Stimulated activated CD4-positive, alpha-beta T cell treated with anti-CD3 and anti-CD28 coated beads, Interleukin-12 subunit alpha, Interleukin-12 subunit beta, amount 100 ng/mL, for 24 hours (primary cell): ENCODE measurements at places on chromosomes 2 and 18.

GRCh38 chr2:42906557-42907411, 114.4 kb upstream of the HAAO start:
- no peak for DNase-seq

DNA sequence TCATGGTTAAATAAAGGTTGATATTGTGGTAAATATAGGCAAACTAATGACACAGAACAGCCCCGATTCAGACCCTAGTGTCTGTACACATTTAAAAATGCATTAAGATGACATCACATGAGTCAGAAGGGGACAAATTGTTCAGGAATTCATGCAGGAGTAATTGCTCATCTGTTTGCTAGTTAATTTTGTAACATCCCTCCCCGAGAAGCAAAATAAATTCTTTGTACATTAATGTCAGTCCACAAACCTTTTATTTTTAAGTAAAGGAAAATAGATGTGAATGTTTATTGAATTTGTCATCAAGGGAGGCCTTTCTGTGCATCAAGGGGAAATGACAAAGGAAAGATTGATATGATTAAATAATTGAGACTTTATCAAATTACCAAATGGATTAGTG, 69.9 kb downstream of the SH3BP4 start:
- DNase-seq: no peak

GRCh38 chr18:66013969-66014368, 263.2 kb downstream of the CDH7 start:
- DNase-seq: no peak

GRCh38 chr2:47174733-47175361, 19.7 kb upstream of the STPG4 start:
- DNase-seq: no peak

DNA sequence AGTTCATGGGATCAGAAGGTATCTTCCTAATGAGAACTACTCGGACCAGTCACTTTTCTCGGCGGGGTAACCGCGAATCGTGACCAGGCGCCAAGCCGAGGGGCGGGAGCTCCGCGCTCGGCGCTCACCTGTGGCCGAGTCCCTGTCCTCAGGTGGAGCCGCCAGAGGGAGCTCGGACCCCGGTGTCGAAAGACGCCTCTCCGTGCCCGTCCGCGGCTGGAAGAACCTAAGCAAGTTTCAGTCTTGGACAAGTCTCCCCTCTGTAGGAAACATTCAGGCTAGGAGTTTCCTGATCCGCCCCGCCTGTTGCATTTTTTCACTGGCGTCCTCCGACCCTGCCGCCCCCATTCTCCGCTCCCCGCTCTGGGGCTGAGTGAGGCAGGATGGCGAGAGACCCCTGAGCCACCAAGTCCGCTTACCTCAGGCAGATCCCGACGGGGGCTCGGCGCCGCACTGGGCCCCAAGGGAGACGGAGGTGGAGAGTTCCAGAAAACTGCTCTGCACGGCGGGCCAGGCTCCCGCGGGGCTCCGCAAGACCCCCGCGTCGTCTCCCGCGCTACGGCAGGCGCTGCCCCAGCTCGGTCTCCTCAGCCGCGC, 480 bp downstream of the DSEL start:
- DNase-seq: peak; percentile 1

GRCh38 chr2:101754618-101755017, 57.1 kb downstream of the MAP4K4 start:
- DNase-seq: no peak

DNA sequence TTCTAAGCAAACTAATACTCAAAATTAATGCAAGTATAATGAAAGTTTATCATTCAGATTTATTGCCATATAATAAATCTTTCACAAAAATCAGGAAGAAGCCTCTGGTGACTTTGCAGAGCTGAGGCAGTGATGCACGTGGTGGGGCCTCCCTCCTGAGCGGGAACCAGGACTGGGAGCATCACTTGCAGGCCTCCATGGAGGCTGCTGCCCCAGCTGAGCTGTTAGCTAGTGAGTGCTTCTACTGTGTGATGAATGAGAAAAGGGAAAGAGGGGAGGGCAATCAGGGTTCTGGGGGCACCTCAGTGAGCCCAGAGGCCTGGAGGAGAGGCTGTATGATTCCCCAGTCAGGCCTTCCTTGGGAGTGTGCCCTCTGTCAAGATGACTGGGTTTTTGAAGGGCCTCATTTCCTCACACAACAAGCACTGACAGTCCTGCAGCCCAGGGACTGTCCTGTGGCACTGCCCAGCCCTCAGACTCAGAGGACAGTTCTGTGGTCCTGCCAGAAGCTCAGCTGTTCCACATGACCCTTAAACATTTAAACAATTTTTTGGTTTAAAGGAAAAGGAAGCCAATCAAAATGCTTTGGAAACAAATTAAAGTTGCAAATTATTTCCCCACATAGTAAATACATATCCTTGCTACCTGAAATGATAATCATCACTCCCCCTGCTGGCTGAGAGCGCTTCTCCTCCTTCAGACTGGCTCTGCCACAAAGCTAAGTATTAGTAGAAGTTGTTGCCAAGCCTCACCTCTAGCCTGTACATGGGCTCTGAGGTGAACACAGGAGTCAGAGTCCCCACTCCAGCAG, 90.9 kb upstream of the SMAD7 start:
- peak; percentile 26 for DNase-seq

DNA sequence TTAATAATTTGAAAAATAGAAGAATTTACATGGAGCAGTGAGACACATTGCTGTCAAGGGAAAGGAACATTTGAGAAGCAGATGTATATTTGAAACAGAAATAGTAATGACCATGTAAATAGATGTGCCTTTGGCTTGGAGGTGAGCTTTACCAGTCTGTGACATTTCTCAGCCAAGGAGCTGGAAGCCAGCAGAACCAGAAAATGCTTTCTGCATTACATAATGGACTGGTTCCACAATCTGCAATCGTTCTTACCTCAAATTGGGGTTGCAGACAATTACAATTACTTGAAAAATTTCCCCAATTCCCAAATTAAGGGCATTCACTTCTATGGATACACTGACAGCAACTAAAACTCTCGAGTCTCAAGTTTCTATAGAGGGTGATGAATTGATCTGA, 59.7 kb downstream of the HNMT start:
- no peak for DNase-seq

DNA sequence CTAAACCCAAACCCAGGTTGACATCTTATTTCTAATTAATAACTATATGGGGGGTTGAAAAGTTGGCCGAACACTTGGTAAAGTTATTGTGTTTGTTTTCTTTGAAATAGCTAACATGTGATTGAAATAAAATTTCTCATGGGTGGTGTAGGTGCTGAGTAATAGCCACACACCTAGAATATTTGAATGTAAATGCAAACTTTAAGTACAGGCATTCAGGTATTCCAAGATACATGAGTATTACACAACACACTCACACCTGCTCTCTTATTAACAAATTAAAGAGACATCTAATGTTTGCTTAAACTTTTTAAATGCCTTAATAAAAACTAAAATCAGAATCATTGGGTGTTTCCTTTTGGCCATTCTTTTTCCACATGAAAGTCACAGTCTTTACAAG, 165.5 kb downstream of the EHBP1 start:
- DNase-seq: no peak

- DNase-seq: no peak
These were observed 256.6 kb downstream of the PIEZO2 start for GRCh38 chr18:10892786-10893185.

- no peak for DNase-seq
These were observed 11.0 kb downstream of the CROCC2 start for GRCh38 chr2:240917009-240917683.
